ENCODE measurements at places on chromosomes 1 and 21.

DNA sequence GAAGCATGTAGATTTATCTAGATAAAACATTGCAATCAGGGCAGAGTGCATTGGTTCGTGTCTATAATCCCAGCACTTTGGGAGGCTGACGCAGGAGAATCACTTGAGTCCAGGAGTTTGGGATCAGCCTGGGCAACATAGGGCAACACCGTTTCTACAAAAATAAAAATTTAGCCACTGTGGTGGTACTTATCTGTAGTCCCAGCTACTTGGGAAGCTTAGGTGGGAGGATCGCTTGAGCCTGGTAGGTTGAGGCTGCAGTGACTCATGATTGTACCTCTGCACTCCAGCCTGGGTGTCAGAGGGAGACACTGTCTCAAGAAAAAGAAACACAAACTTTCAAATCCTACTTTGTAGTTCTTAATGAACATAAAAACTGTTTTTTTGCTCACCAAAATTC, 64.2 kb upstream of the RCC1 start:
- DNase-seq: no peak

DNA sequence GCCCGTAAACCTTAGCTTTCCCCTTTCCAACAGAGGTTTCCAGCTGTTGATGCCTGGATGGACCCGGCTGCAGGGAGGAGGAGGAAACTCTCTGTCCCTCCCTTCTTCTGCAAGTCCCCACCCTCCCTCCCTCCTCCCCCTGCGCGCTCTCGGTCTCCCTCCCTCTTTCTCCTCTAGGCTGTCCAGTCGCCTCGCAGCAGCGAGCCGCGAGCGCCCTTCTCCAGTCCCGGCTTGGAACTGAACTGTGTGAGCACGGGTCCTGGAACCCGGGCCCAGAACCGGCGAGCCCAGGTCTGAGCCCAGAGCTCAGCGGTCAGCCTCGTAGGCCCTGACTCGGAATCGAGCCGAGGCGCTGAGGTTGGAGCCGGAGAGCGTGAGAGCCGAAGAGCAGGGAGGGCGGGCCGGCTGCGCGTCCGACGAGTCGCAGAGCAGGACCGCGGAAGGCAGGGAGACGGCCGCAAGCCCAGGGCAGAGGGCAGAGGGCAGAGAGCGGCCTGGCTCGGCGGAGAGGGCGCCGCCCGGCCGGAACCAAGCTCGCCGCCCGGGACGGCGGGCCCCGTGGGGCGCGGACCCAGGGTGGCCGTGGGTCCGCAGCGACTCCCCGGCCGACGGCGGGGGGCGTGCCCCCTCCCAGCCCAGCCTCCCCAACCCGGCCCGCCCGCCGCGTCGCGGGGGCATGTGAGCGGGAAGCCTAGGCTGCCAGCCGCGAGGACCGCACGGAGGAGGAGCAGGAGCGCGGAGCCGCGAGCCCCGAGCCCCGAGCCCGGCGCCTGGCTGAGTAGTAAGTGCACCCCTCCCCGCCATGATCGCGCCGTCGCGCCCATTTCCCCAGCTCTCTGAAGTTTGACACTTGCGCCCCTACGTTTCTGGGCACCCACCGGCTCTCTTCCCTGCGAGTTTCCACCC, at the start of gene SOX13:
TSS of gene SOX13 (plus strand) at position 185 of the 906 bp plus-strand sequence. CDS start 39,801 bp downstream, outside the sequence.
- peak; percentile 8 for DNase-seq

- DNase-seq: no peak
Observed at GRCh38 chr1:38576241-38576640, 283.3 kb downstream of the RRAGC start.

DNA sequence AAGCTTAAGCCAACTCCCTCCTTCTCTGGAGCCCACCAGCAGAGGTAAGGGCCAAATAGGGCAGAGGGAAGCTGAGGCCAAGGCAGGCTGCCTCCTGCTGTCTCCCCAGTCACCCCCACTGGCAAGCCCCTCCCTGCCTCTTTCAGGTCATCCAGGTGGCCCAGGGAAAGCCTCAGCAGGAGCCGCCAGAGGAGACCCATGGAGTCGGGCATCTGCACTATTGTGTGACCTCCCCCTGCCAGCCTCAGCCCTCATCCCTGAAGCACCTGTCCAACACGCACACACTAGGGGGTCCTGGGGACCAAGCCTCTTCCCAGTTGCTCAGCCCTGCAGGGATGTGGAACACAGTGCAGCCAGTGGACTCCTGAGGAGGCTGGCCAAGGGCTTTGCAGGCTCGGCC, 5.3 kb upstream of the NAXE start:
- DNase-seq: no peak

- DNase-seq: no peak
Observed at GRCh38 chr1:236794585-236795034, 482 bp upstream of the MTR start.

- DNase-seq: no peak
Observed at GRCh38 chr1:208167261-208167869, 76.8 kb downstream of the PLXNA2 start.

GRCh38 chr1:234701737-234702341, 91.9 kb upstream of the IRF2BP2 start:
- DNase-seq: no peak

DNA sequence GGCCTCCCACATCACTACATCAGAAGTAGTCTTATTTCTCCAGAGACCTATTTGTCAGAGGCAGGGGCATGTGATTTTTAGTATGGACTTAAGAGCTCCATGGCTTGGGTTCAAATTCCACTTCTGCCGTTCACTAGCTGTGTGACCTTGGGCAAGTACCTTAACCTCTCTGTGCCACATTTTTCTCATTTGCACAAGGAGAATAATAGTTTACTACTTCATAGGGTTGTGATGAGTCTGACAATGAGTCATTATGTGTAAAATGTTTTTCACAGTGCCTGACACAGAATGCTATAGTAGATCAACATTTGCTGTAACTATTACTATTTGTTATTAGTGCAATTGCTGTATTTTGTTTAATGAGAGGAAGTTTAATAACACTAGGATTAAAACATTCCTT, 200.6 kb downstream of the PRDM2 start:
- DNase-seq: no peak

DNA sequence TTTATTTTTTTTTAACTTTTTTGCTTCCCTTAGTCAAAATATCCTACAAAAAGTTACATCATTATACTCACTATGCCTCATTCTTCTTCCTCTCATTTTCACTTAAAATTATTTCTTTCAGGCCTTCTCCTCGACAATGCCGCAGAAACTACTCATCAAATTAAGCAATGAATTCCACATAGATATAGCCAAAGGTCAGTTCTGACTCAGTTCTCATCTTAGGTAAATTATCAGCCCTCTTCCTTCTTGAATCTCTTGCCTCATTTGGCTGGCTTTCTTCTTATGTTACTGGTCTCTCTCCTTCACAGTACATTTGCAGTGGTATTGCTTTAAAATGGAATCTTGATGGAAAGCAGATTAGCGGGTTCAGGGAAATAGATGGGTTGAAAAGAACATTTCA, 260.7 kb upstream of the BRINP3 start:
- no peak for DNase-seq

DNA sequence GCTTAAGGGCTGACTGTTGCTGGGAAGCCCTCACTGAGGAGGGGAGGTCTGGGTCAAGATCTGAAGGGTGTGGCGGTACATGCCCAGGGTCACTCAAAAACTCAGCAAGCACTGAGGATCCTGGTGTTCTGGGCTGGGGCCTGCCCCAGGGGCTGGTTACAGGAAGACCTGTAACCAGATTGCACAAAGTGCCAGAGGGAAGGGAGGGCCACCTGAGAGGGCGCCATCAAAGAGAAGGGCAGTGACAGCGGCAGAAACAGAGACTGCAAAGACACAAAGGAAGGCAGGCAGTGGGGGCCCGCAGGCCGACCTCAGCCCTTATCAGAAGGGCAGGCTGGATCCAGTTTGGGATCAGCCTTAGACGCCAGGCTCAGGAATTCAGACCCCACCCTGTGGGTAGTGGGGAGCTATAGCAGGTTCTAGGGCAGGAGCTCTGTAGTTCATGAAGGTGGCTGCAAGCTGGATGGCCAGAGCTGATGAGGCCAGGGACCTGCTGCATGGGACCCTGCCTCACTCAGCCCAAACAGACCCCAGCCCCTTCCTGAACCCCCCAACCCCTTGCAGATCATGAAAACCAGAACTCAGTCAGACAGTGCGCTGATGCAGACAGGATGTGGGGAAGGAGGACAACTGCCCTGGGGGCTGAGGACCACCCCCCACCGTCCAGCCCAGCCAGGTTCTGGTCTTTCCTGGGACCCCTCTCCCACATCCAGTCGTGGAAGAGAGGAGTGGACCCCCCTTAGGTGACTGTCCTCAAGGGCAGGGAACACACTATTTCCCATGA, 3.9 kb downstream of the SH2D5 start:
- no peak for DNase-seq

DNA sequence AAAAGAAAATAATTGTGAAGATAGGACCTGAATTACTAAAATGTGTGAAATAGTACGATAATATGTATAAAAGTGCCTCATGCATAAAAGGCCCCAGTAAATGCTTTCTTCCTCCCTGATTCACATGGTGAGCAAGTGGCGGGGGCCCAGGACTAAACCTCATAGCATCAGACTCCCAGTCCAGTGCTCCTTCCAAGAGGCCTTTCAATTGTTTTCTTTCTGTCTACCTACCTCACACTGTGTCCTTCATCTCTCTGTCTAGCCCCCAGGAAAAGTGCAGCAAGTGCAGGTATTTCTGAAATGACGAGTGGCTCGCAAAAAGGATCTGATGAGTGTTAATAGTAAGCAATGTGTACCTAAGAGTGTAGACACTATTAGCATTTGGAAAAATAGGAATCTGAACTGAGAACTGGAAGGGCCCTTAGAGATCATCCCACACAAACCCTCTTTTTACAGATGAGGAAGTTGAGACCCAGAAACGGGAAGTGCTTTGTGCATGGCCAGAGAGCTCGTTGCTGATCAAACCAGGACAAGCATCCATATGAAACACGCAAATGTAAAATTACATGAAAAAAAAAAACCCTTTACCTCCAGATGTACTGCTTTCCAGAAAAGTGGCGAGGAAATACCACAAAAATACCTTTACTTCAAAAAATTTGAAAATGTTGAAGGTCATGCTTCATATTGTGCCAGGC, 118.2 kb upstream of the HOOK1 start:
- DNase-seq: peak; percentile 17

GRCh38 chr1:232306269-232306961, 323.5 kb downstream of the SIPA1L2 start:
- DNase-seq: no peak

GRCh38 chr1:64502931-64503330, 33.0 kb downstream of the CACHD1 start:
- no peak for DNase-seq

DNA sequence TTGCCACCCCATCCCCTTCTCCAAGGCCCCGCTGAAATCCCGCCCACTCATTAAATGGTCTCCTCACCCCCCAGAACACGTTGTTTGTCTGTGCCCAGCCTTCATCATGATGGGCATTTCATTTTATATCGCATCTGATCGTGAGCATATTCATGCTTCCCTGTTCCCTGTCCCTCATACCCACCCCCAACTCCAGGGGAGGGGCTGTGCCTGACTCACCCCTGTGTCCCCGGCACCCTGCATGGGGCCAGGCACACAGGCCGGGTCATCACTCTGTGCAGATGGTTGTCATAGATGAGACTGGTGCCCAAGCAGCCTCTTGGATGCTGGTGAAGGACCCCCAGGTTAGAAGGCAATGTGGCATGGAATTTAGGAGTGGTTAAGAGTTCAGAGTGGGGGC, 11.0 kb downstream of the CAMK2N1 start:
- DNase-seq: no peak

All from CD4-positive, alpha-beta T cell treated with Interleukin-4 for 4 hours (primary cell).